ENCODE measurements at places on chromosomes 2 and 18. TPM values are rescaled to one million over a fixed set of nuclear protein-coding genes. Genes with fewer than 3 reads are reported as not detected.
A peak's percentile ranks its signal among the peaks of the same experiment; 100 is the strongest.

The ERICH2 gene
- 1.1 TPM for total RNA-seq

- H3K27me3 ChIP-seq: no peaks in the 10 kb centered on the region
- no peak for DNase-seq
- no peak overlapping the region for H3K4me3 ChIP-seq
Measured at GRCh38 chr2:238747114-238747513, 100.8 kb upstream of the TWIST2 start.

- H3K4me1 ChIP-seq: peaks cover 17% of the 10 kb centered on the region
- no peaks in the 10 kb centered on the region for H3K27me3 ChIP-seq
- H3K36me3 ChIP-seq: no peaks in the 10 kb centered on the region
- DNase-seq: no peak
- H3K27ac ChIP-seq: peak overlapping the region; percentile 96
Measured at GRCh38 chr2:28751956-28752630, 463 bp downstream of the PPP1CB start.

The SERPINB11 gene
- total RNA-seq: not detected

DNA sequence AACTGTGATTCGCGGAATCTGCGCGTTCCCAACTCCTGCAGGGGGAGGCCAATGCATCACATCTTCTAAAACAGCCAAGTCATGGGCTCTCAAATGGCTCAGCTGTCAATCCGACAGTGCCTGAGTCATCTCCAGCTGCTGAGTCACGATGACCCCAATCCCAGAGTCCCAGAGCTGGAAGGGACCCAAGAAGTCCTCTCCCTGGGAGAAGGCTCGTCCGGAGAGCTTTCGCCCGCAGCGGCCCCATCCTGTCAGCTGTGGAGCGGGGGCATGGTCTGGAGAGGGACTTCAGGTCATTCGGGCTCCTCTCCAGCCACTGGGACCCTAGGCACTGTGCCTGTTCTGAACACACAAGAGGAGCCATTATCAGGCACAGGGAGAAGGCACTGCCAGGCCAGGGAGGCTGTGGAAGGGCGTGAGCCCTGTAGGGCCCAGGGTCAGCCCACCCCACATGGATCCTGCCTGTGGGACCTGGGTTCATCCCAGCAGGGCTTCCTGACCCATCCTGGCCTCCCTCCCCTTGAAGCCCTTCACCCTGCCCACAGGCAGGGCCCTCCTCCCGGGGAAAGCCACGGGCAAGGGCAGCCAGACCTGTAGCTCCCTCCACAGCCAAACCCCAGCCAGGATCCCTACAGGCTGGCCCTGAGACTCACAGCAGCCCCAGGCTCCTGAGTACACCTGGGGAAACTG lies 47.6 kb upstream of the GPC1 start:
- no peak for DNase-seq
- H3K27me3 ChIP-seq: no peaks in the 10 kb centered on the region
- H3K4me3 ChIP-seq: no peak overlapping the region
- no peak overlapping the region for H3K27ac ChIP-seq
- H3K4me1 ChIP-seq: peaks cover 22% of the 10 kb centered on the region

DNA sequence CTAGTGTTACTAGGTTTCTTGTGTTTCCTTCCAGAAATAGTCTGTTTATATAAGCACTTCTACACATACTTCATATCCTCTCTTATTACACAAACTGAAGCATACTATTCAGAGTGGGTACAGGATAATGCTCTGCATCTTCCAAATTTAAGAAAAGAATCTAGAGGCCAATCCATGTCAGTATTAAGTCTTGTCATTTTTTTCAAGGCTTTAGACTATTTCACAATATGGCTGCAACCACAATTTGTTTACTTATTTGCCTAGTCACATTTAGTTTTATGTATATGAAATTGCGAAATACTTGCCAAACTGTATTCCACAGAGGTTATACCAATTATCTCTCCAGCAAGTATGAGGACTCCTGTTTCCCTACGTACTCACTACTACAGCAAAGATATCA lies 27.9 kb downstream of the IWS1 start:
- peaks cover 20% of the 10 kb centered on the region for H3K36me3 ChIP-seq
- no peak overlapping the region for H3K4me3 ChIP-seq
- H3K27me3 ChIP-seq: no peaks in the 10 kb centered on the region
- no peak overlapping the region for H3K27ac ChIP-seq
- DNase-seq: no peak

The SMAD7 gene
- 28.8 TPM for total RNA-seq

The ITGB6 gene
- total RNA-seq: 1.4 TPM

The DNAH6 gene
- total RNA-seq: 7.8 TPM

The TANC1 gene
- 31.6 TPM for total RNA-seq

The SGPP2 gene
- total RNA-seq: 8.9 TPM

DNA sequence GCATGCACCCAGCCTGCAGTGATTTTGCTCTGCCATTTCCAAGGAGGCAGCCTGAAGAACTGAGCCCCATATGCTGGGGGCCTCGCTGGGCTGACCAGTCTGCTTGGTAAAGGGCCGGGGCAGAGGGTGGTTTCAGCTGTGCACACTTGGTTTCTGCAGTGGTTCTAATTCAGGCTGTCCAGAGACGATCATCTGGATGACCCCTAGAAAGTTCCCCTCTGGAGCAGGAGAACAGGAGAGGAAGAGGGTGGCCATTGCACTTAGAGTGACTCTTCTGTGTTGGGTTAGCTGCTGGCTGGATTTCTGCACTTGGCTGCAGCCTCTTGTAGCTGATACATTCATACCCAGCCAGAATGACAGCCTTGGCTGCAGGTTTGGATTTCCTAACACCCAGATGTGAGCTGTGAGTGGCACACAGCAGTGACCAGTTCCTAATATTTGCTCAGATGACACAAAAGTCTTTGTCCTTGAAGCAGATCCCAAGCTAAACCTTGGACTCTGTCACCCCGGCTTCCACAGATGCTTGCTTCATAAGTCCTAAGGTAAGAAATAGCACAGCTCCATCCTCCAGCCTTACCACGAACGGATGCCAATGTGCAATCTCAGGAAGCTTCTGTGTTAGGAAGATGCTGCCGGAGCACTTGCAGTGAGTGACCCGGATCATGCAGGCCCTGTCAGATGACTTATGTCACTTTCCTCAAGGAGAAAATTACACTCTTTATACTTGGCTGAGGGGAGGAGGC lies 105.6 kb downstream of the HNRNPLL start:
- H3K4me1 ChIP-seq: peaks cover 4% of the 10 kb centered on the region
- no peak for DNase-seq
- H3K27me3 ChIP-seq: no peaks in the 10 kb centered on the region
- H3K4me3 ChIP-seq: no peak overlapping the region
- H3K27ac ChIP-seq: no peak overlapping the region

DNA sequence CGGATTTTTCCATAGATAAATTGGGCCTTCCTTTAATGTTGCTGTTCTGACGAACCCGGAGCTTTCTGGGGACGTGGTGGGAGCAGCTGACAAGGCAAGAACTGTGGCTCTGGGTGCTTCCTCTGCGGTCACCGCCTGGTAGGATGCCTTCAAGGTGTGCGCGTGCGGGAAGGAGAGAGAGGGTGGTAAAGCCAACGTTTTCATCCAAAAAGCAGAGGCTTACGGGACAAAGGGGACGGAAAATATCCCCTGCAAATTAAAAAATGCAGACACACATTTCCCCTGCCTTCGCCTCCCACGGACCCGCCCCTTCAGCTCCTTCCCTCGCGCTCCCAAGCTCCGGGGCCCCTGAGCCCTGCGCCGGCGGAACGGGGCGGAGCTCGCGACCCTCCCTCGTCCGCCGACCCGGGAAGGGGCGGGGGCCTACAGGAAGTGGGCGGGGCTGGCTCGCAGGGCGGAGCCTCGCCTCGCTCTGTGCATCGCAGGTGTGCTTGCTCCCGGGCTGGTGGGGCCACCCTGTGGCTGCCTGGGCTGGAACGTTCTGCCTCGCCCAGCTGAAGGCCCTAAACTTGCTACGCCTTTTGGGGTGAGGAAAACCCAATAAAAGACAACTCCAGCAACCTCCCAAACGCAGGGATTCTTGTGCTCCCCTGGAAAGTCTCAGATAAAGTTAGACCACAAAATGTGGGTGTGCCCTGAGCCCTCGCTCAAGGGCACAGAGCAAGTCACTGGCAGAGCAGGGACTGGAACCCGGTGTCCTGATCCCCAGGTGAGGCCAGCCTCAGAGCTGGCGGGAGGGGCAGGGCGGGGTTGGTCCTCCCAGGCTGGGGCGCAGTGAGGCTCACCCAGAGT lies 25.4 kb upstream of the SLC66A3 start:
- DNase-seq: peak; percentile 86
- H3K27ac ChIP-seq: no peak overlapping the region
- peaks cover 37% of the 10 kb centered on the region for H3K4me1 ChIP-seq
- peak overlapping the region; percentile 33 for H3K4me3 ChIP-seq
- no peaks in the 10 kb centered on the region for H3K36me3 ChIP-seq
- H3K27me3 ChIP-seq: peaks cover 2% of the 10 kb centered on the region

The CAPN14 gene
- total RNA-seq: 0.28 TPM

The POTEJ gene
- total RNA-seq: 0.10 TPM

DNA sequence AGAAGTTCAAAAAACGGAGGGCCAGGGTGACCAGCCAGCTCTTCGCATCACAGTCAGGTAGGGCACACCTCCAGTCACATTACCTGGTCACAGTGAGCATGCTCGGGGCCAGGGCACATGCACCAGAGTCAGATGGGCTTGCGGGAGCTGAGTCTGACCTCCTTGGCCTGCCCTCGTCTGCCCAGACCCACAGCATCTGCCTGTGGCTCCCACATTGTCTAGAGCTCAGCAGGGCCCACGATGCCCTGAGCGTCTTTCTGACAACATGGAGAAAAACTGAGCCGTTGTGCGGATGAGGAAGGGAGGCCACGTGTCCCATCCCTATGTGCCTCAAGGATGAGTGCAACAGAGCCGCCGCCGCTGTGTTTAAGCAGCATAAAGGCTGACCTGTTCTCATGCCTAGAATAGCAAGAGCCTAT lies 37.6 kb downstream of the CRACDL start:
- peaks cover 6% of the 10 kb centered on the region for H3K4me1 ChIP-seq
- H3K27ac ChIP-seq: no peak overlapping the region
- H3K4me3 ChIP-seq: no peak overlapping the region
- H3K27me3 ChIP-seq: no peaks in the 10 kb centered on the region
- DNase-seq: no peak
- no peaks in the 10 kb centered on the region for H3K36me3 ChIP-seq

DNA sequence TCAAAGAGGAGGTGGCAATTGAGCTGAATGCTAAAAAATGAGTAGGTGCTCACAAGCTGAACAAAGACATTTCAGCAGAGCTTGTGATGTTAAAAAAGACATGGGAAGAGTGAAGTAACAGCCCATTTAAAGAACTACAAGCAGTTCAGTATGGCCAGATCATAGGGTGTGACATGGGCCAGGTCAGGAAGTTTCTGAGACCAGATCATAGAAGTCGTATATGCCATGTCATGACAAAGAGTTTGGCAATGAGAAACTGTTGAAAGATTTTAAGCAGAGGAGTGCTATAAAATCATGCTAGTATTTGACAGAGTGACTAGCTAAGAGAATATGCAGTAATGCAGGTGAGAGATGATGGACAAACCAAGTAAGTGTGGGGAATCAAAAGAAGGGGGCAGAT lies 7.3 kb upstream of the PELI1 start:
- no peak overlapping the region for H3K4me3 ChIP-seq
- DNase-seq: no peak
- no peak overlapping the region for H3K27ac ChIP-seq
- H3K36me3 ChIP-seq: no peaks in the 10 kb centered on the region

- H3K27me3 ChIP-seq: no peaks in the 10 kb centered on the region
- DNase-seq: no peak
- H3K36me3 ChIP-seq: peaks cover 22% of the 10 kb centered on the region
- no peak overlapping the region for H3K27ac ChIP-seq
Measured at GRCh38 chr2:3344897-3345296, 32.7 kb downstream of the EIPR1 start.

- H3K4me3 ChIP-seq: no peak overlapping the region
- H3K27ac ChIP-seq: no peak overlapping the region
- peaks cover 10% of the 10 kb centered on the region for H3K4me1 ChIP-seq
- no peaks in the 10 kb centered on the region for H3K27me3 ChIP-seq
Measured at GRCh38 chr2:208250388-208250787, 4.5 kb downstream of the IDH1 start.

DNA sequence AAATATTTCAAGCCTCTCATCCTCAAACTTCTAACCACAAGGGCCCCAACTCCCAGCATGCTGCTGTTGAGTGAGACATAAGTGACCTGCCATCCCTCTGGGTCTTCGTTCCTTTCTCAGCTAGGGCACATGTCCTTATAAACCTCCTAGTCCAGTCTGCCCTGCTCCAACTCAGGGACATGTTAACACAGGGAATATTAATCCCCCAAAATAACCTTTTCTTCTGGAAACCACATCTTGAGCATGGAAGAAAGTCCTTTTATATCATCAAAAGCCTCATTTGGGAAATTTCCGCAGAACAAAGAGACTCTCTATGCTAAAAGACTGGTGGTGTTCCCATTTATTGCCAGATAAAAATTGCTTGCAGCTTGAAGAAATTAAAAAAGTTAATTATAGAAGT lies 14.4 kb downstream of the TNP1 start:
- H3K27ac ChIP-seq: peak overlapping the region; percentile 3
- DNase-seq: no peak
- H3K27me3 ChIP-seq: no peaks in the 10 kb centered on the region
- no peak overlapping the region for H3K4me3 ChIP-seq
- H3K36me3 ChIP-seq: no peaks in the 10 kb centered on the region
- peaks cover 11% of the 10 kb centered on the region for H3K4me1 ChIP-seq

The TOGARAM2 gene
- 1.3 TPM for total RNA-seq

- no peaks in the 10 kb centered on the region for H3K36me3 ChIP-seq
- H3K4me1 ChIP-seq: peaks cover 18% of the 10 kb centered on the region
- no peaks in the 10 kb centered on the region for H3K27me3 ChIP-seq
- no peak overlapping the region for H3K27ac ChIP-seq
- peak; percentile 33 for DNase-seq
Measured at GRCh38 chr18:45361125-45361851, 254.0 kb upstream of the SLC14A2 start.

- no peak overlapping the region for H3K27ac ChIP-seq
- DNase-seq: no peak
- H3K4me3 ChIP-seq: no peak overlapping the region
- no peaks in the 10 kb centered on the region for H3K4me1 ChIP-seq
- H3K36me3 ChIP-seq: peaks cover 7% of the 10 kb centered on the region
- no peaks in the 10 kb centered on the region for H3K27me3 ChIP-seq
Measured at GRCh38 chr18:62312851-62313250, 12.3 kb upstream of the TNFRSF11A start.

GRCh38 chr2:237547841-237548416 lies 18.4 kb upstream of the PRLH start:
- H3K36me3 ChIP-seq: no peaks in the 10 kb centered on the region
- no peak overlapping the region for H3K27ac ChIP-seq

The RAB27B gene
- 13.3 TPM for total RNA-seq

The SLC5A7 gene
- 40.3 TPM for total RNA-seq

- no peak for DNase-seq
- H3K4me1 ChIP-seq: no peaks in the 10 kb centered on the region
- H3K4me3 ChIP-seq: no peak overlapping the region
- H3K36me3 ChIP-seq: no peaks in the 10 kb centered on the region
- H3K27me3 ChIP-seq: no peaks in the 10 kb centered on the region
- H3K27ac ChIP-seq: no peak overlapping the region
Measured at GRCh38 chr2:196453613-196454047, 185.9 kb upstream of the CCDC150 start.

The CCL20 gene
- not detected for total RNA-seq

All from spinal cord (tissue), 10 donors.